ENCODE measurements at places on chromosomes 2 and 18. TPM values are rescaled to one million over a fixed set of nuclear protein-coding genes. Genes with fewer than 3 reads are reported as not detected.

CIDEA gene
- polyA plus RNA-seq: not detected

TEX44 gene
- not detected for polyA plus RNA-seq

POU3F3 gene
- not detected for polyA plus RNA-seq

C2orf66 gene
- not detected for polyA plus RNA-seq

CRACDL gene
- polyA plus RNA-seq: 0.12 TPM

GRCh38 chr2:225534697-225535096 is 135.2 kb downstream of the NYAP2 start:
- no peak for DNase-seq
- no peaks in the 10 kb centered on the region for H3K27me3 ChIP-seq
- no peaks in the 10 kb centered on the region for H3K36me3 ChIP-seq
- no peak overlapping the region for H3K27ac ChIP-seq
- H3K4me1 ChIP-seq: no peaks in the 10 kb centered on the region

DNA sequence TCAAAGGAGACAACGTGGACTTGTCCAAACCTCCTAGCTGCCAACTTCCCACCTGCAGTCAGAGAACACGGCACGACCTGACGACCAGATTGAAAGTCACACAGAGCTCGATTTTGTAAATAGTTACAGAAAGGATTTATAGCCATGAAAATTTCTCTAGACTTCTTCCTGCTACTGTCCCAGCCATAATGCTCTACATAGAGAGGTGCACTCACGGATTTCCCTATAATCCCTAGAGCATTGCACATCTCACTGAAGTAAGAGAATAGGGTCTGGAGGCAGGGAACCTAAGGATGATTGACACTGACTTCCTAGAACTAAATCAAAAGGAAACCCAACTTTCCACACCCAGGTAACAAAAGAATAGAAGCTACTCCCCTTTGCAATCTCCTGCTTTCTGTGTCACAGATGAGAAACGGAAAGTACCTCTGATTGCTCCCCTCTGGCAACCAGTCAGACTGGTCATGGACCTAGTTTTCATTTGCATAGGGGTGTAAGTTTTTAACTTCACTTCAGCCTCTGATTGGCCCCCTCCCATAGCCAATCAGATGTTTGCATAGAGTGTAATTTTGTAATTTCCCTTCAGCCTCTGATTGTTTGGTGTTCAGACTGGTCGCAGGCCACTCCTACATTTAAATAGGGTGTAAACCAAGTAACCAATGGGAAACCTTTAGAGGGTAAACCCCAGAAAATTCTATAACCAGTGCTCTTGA is 58.6 kb upstream of the FBXO11 start:
- H3K27ac ChIP-seq: no peak overlapping the region
- H3K4me1 ChIP-seq: no peaks in the 10 kb centered on the region
- no peaks in the 10 kb centered on the region for H3K27me3 ChIP-seq
- no peak overlapping the region for H3K4me3 ChIP-seq

DNA sequence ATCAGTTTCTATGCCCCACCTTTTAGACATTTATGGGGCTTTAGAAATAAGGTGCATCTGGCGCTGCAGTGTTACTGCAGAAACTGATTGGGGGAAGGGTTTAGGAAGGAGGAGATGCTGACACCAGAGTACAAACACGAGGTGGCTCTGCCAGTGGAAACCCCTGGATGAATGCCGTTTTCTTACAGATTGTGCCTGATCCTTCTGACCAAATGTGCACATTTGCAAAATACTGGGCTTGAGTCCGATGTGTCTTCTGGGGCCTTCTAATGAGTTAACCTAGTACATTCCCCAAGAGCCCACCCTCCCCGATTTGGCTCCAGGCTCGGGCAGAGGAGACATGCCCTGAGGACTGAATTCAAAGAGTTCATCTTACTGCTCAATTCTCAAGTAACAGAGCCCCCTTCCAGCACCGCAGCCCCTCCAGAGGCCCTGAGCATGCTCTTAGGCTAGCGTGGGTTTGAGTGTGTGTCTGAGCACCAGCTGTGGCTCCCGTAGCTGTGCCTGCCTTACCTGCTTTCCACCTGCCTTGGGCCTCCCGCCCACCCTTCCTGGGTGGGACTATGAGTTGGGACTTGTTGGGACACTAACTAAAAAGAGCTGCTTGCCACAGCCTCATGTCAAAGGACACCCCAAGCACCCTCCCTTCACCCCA is 116.7 kb upstream of the COPS8 start:
- H3K27me3 ChIP-seq: no peaks in the 10 kb centered on the region
- H3K36me3 ChIP-seq: no peaks in the 10 kb centered on the region
- H3K27ac ChIP-seq: no peak overlapping the region
- no peaks in the 10 kb centered on the region for H3K4me1 ChIP-seq
- no peak for DNase-seq

GRCh38 chr2:196277002-196277401 is 105.6 kb upstream of the STK17B start:
- H3K27ac ChIP-seq: no peak overlapping the region
- H3K27me3 ChIP-seq: no peaks in the 10 kb centered on the region
- H3K4me1 ChIP-seq: peaks cover 27% of the 10 kb centered on the region
- peaks cover 14% of the 10 kb centered on the region for H3K36me3 ChIP-seq

- H3K27me3 ChIP-seq: no peaks in the 10 kb centered on the region
- H3K4me1 ChIP-seq: peaks cover 26% of the 10 kb centered on the region
- H3K36me3 ChIP-seq: no peaks in the 10 kb centered on the region
- H3K4me3 ChIP-seq: 0 out of 2 replicates have a peak overlapping the region, but pooled peaks have one; percentile 49
- H3K27ac ChIP-seq: 0 out of 2 replicates have a peak overlapping the region, but pooled peaks have one; percentile 41
Measured at GRCh38 chr2:60529785-60530627, 23.4 kb downstream of the BCL11A start.

DNA sequence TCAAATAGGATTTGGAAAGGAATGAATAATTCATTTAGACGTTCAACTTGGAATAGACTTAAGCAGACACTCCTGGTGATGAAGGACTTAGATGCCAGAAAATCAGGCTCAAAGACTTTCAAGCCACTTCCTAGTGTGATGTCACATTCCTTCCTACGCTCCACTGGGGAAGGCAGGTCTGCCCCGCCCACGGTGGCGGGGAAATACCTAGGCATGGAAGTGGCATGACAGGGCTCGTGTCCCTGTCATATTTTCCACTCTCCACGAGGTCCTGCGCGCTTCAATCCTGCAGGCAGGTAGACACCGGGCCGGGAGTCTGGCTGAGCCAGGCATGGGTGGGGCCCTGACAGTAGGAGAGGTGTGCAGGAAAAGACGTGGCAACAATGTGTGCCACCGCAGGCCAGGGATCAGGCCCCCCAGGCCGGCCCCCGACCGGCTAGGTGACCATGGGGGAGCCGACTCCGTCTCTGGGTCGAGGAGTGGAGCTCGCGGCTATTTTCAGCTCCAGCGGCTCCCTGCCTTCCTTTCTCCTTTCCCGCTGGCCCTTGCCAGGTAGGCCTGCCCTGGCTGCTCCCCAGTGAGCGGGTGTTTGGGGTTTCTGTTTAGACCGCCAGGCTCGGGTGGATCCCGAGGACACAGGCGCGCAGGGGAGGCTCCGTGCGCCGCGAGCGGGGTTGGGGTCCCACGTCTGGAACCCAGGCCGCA is at the start of gene IL1RL2:
TSS of gene IL1RL2 (plus strand) at position 233 of the 705 bp plus-strand sequence. CDS start 845 bp downstream, outside the sequence.
- H3K4me1 ChIP-seq: no peaks in the 10 kb centered on the region
- DNase-seq: no peak
- H3K27me3 ChIP-seq: no peaks in the 10 kb centered on the region
- H3K27ac ChIP-seq: no peak within 1 kb of the TSS
- H3K4me3 ChIP-seq: no peak within 1 kb of the TSS

DNA sequence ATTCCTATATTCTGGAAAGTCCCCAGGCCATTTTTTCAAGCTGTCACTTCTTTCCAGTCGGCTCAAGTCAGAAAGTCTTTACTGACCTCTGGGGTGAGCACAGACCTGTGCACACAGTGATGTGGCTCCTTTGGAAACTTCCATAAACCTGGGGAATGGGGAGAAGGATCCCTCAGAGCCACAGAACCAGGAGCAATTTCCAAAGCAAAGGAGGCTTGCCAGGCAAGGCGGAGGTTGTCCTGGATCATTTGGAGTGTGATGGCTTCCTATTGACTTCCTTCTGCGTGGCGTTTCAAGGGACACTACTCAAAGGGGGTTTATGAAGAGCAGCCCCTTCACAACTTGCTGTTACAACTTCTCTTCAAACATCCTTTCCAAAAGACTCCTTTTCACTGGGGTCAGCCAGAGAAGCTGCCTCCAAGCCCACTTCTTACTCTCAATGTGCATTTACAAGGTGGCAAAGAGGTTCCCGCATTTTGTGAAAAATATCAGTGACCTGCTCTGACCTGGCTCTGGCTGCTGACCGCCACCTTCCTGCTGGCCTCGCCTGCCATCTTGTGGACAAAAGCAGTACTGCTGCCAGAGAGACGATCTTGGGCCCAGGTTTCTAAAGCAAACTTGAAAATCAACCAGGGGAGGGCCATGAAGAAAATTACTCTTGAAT is 18.2 kb upstream of the TMEM247 start:
- peak; percentile 39 for DNase-seq
- peaks cover 18% of the 10 kb centered on the region for H3K4me1 ChIP-seq
- no peak overlapping the region for H3K4me3 ChIP-seq
- no peaks in the 10 kb centered on the region for H3K27me3 ChIP-seq
- 0 out of 2 replicates have a peak overlapping the region, but pooled peaks have one; percentile 0 for H3K27ac ChIP-seq
- no peaks in the 10 kb centered on the region for H3K36me3 ChIP-seq

DNA sequence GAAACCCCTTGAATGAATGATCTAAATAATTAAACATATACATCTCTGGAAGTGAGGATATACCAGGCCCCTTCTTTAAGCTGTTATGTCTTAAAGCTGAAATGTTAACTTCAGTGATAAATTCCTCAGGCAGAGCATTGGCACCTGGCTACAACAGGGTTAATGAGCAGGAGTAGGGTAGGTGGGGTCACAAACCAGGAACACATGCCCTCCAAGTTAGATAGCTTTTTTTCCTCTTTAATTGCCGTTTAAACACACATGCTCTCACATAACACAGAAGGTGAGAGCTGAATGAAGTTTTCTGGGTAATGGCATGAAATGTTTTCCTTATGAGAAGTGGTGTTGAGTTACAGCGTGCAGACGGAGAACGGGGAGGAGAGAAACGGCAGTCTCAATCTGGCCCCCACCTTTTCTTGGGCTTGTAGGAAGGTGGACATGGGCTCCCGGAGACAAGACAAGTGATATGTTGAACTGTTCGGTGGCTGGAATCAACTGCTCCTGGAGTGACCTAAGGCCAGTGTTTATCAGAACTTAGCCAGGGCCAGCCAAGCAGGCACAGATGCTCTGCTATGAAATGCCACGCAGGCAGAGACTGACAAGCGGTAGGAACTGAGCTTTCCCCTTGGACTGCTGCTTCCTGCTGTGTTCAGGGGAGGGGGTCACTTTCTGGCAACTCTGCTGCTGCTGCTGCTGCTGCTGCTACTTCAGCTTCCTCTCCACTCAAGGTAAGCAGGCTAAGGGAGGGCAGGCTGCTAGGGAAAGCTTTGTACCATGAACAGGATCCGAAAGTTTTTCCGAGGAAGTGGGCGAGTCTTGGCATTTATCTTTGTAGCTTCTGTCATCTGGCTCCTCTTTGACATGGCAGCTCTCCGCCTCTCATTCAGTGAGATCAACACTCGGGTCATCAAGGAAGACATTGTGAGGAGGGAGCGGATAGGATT is at the start of gene GALNT5:
TSS of gene GALNT5 (plus strand) at position 394 of the 941 bp plus-strand sequence. CDS start at position 772, 378 bp downstream.
- H3K4me1 ChIP-seq: peaks cover 12% of the 10 kb centered on the region
- H3K4me3 ChIP-seq: no peak within 1 kb of the TSS
- H3K27ac ChIP-seq: no peak within 1 kb of the TSS
- no peaks in the 10 kb centered on the region for H3K27me3 ChIP-seq

- peak overlapping the region; percentile 59 for H3K27ac ChIP-seq
- peak; percentile 88 for DNase-seq
- H3K36me3 ChIP-seq: no peaks in the 10 kb centered on the region
- no peaks in the 10 kb centered on the region for H3K27me3 ChIP-seq
- H3K4me1 ChIP-seq: peaks cover 31% of the 10 kb centered on the region
Measured at GRCh38 chr2:102082571-102083392, 59.8 kb upstream of the IL1R1 start.

DNA sequence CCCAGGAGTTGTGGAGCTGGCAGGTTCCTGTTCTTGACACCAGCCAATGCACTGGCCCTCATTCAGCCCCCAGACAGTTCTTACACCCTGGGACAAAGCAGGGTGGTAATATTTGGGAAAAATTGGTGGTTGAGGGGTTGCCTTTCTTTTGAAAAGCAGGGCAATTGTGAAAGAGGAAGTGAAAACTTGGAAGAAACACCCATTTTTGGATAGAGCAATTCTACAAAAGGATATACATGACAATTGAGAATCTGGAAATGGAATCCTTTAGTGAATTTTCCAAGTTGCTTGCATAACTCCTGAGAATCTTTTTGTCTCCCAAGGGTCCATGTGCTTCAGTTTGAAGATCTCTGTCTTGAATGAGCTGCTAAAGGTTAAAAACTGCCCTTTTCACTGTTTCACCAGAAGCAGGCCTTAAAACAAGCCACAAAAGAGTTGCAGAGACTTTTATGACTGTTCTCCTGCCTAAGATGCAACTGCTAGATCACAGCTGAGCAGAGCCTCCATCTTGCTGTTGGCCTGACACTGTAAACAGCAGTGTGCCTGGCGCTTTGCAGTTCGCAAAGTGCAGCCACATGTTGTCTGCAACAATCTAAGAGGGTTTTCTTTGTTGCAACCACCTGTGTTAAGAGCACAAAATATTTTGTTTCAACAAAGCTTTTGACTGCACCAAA is 11.8 kb downstream of the COL4A4 start:
- H3K36me3 ChIP-seq: no peaks in the 10 kb centered on the region
- no peak overlapping the region for H3K4me3 ChIP-seq
- no peak overlapping the region for H3K27ac ChIP-seq
- no peak for DNase-seq
- no peaks in the 10 kb centered on the region for H3K27me3 ChIP-seq

GRCh38 chr2:207589143-207589542 is 36.1 kb downstream of the METTL21A start:
- H3K36me3 ChIP-seq: peaks cover 31% of the 10 kb centered on the region
- no peaks in the 10 kb centered on the region for H3K27me3 ChIP-seq
- H3K4me1 ChIP-seq: no peaks in the 10 kb centered on the region
- no peak overlapping the region for H3K4me3 ChIP-seq

- no peaks in the 10 kb centered on the region for H3K4me1 ChIP-seq
- no peak overlapping the region for H3K4me3 ChIP-seq
- H3K36me3 ChIP-seq: no peaks in the 10 kb centered on the region
- no peak overlapping the region for H3K27ac ChIP-seq
- H3K27me3 ChIP-seq: no peaks in the 10 kb centered on the region
Measured at GRCh38 chr2:196941398-196942078, 15.0 kb upstream of the PGAP1 start.

DNA sequence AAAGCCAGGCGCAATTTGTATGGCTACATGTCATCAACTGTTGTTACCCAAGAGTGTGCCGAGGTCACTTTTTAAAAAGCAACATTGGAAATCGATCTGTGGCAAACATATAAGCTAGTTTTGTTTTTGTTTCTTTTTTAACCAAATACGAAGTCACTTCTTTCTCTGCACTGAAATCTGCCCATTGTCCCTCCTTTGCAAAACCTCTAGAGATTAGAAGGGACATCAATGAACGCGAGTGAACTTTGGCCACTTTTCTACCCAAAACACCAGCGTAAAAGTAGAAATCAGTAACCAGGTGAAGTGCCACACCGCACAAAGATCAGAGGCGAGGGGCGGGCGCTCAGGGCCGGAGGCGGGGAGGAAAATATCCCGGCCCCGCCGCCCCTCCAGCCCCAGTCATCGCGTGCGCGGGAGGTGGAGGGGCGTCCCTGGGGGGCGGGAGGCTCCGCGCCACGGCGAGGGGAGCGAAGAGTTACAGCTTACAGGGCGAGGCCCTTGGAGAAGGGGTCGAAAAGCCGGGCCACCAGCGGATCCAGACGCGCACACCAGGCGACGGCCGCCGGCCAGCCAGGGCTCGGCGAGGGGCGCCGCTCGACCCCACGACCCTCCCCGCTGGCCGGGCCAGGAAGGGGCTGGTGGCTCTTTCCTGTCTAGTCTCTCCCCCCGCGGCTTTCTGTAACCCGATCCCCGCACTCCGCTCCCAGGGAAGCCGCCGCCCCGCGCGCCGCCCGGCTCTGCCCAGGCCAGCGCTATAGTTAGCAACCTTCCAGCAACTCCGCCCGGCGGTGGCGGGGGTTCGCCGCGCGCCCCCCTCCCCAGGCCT is 993 bp downstream of the RBMS1 start:
- peak overlapping the region; percentile 41 for H3K4me3 ChIP-seq
- H3K4me1 ChIP-seq: no peaks in the 10 kb centered on the region
